Stimulated activated CD8-positive, alpha-beta memory T cell treated with anti-CD3 and anti-CD28 coated beads, Interleukin-15, amount 100 ng/mL, for 48 hours (primary cell): ENCODE measurements at places on chromosomes 5 and 9.

DNA sequence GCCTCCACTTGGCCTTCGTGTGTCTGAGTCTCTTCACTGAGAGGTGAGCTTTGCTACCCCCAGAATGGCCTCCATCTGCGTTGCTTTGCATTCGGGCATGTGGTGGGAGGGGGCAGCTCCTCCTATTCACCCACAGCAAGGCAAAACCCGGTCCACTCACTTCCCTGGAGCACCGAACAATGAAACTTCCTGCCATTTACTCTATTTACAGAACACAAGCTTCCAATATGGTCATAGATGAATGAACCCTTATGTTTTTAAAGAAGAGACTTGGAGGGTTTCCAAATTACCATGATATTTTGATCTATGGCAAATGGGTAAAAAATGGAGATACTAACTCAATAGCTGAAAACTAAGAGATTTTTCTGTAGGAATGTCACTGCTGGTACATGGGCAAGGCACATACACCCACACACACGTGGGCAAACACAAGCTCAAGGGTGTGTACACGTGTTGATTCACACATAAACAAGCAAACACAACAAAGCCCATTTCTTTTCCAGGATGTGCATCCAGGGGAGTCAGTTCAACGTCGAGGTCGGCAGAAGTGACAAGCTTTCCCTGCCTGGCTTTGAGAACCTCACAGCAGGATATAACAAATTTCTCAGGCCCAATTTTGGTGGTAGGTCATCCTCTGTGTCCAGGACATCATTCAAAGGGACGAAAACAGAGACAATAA, 5.2 kb downstream of the GABRP start:
- no peak for DNase-seq

DNA sequence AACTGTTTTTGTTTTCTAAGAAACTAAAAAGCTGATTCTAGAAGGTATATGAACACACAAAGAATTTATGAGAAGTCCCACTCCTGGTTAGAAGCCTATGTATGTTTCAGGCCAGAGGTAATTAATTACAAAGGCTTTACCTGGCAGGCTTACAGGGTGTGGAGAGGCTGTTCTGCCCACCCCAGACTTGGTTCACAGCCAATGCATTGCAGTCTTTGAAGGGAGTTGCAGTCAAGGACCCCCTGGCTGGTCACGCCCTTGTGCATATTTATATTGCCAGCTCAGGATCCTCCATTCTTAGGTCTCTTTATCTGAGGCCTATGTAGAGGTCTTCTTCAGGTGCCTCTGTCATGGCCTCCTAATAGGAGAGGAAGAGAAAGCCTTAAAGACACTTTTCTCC, 13.6 kb upstream of the PRSS3 start:
- DNase-seq = no peak

DNA sequence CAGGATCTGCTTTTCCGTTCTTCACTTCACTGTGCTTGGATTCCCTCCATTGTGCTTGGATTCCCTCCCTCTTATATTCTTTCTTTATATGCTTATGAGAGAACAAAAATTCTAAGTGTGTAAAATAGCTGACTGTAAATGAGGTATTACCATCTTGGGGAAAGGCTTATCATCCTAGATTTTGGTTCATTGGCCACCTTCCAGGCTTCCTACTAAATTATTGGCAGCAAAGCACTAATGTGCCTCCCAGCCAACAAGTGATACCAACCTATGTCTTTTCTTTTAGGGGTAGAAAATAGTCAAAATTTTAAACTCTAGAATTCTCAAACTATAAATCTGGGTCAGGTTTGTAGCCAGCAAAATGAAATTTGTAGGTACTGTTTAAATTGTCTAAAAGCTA, 52.7 kb downstream of the NDUFAF2 start:
- DNase-seq = no peak

DNA sequence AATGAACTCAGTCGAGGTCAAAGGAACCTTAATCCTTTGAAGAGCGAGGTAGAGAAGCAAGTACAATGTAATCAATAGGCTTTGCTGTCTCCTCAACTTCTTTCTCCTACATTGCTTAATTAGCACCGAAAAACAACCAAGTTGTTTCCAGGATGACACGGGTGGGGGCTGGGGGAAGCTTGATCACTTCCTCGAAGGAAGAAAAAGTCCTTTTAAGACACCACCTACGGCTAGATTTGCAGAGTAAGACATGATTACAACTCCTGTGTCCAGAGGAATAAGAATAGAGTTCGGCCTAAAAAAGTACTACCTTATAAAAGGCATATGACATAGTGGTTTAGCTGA, 811 bp upstream of the ARRDC3 start:
- DNase-seq = no peak

DNA sequence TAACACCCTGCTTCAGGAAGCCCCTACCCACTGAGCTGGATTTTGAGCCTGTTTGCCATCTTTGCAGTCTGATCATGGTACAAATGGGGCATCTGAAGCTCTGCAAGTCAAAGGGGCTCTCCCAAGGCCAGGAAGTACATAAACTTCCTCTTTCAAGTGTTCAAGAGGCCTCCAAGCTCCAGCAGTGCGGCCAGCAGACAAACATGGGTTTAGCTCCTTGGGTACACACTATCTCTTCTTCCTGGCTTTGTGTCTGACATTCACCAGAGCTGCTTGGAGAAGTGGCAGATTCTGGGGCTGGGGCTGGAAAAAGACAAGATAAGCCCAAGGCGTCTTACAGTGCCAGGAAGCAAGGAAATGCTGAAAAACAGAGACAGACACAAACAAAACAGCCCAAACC, 34.1 kb downstream of the LAMC3 start:
- DNase-seq = no peak
